Effector memory CD8-positive, alpha-beta T cell (primary cell): ENCODE measurements at places on chromosomes 16 and 17.

DNA sequence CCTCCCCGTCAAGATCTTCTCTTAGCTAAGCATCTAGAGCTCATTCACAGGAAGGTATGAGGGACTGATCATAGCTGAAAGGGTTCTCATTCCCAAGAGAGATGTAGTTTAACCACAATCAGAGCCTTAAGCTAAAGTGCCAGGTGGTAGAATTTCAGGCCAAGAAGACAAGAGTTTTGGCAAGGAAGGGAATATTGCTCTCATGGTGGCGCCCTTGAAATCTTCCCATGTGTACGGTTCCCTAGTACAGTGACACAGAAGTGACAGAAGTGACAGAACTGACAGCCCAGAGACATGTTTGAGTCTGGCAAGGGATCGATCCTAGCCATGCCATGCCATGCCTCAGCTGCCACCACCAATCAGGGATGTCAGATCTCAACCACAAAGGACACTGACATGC, 2.5 kb downstream of the GRIN2C start:
- DNase-seq, result no peak

DNA sequence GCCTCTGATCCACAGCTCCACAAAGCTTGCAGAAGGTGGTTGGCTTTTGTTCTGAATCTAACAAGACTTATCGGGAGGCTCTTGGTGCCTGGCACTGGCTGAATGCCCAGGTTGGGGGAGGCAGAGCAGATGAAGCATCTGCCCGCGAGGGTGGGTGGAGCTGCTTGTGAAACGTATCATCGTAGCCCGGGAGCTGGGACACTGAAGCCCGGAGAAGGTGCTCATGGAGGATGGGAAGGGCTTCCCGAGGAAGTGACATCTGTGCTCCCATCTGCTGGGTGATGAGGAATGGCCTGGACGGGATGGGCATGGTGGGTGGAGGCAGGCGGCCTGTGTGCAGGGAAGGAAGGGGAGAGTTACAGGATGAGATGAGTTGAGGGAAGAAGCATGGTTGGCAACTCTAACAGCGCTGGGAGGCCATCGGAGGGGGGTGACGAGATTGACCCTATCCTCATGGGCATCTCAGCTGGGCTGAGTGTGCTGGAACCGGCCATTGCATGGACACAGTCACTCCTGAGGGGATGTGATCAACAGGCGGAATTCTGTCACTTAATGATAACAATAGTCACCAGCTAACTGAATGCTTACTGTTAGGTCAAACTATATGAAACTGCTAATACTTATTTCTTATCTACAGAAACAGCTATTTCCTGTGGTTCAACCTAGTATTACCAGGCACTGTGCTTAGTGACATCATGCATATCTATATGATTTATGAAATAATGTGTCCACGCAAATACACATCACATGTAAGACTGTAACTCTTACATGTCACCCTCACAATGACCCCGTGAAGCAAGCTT, 102.7 kb downstream of the ABCC6 start:
- no peak for DNase-seq

- DNase-seq, result no peak
These were observed 103.8 kb downstream of the ANKFN1 start for GRCh38 chr17:56257075-56257474.

- DNase-seq, result no peak
These were observed 17.4 kb upstream of the BRD7 start for GRCh38 chr16:50386139-50386538.

- peak; percentile 86 for DNase-seq
These were observed 19.3 kb upstream of the ADGRG3 start for GRCh38 chr16:57648581-57649442.

DNA sequence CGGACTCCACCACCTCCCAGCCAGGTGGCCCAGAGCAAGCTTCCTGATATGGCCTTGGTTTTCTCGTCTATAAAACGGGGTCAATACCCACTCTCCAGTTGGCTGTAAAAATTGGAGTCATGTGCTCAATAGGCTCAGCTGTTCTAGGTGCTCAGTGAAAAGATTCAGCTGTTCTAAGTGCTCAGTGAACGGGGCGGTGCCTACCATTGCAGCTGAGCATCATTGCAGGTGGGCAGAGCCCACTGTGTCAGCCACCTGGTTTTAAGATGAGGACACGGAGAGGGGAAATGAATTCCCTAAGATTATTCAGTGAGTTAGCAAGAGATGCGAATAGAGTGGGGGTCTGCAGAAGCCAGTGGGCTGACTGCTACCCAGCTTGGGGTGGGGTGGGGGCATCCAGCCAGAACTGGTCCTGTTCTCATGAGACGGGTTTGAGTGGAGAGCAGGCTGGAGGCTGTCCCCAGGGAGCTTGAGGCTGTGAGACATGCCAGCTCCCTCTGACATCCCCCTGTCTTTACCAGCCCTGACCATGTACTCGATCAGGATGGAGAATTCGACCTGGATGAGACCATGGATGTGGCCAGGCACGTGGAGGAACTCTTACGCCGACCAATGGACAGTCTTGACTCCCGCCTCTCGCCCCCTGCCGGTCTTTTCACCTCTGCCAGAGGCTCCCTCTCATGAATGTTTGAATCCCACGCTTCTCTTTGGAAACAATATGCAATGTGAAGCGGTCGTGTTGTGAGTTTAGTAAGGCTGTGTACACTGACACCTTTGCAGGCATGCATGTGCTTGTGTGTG, 21.9 kb downstream of the STAT5A start:
- DNase-seq, result no peak

DNA sequence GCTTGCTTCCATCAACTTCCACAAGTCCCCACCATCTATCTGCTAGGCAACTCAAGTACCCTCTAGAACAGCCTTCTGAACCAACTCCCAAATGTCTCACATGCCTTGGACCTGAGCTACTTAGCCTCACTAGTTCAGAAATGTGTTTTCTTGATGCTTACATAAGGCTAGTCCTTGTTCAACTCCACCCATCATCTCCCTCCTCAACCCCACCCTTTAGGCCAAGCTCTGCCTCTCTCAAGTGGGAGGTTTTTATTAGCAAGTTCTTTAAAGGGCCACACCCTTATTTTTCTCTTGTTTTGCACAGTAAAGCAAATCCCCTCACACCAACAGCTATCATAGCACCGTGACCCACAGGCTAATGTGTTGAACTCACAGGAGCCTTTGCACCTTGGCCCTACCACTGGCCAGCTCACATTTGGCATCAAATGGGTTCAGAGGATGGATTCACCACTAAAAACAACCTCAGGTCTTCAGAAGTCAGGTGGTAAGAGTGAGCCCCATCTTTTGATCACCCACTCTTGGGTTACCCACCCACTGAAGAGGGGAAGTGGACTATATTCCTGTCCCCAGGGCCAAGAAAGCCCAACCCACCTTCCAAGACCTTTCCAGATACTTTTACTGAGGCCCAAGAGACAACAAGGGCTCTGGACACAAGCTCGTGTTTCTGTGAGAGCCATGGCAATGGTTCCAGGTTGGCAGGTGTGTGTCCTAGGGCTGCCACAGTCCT, 12.2 kb downstream of the PIK3R5 start:
- DNase-seq, result peak; percentile 35

DNA sequence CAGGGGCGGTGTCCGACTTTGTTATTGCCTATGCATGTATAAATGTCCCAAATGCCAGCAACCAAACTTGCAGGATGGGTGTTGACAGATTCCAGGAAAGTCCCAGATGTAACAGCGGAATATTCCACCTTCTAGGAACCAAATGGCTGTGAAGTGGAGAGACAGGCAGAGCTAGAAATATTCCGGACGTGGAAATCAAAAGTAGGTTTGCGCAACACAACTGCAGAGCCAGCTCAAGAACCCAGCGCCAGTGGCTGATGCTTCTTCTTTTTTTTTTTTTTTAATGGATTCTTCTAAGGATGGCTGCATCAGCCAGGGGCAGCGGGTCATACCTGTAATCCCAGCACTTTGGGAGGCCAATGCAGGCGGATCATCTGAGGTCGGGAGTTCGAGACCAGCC, 601.7 kb downstream of the MAF start:
- no peak for DNase-seq
